ENCODE measurements at places on chromosomes 5 and 9. TPM values are rescaled to one million over a fixed set of nuclear protein-coding genes. Genes with fewer than 3 reads are reported as not detected.
A peak's percentile ranks its signal among the peaks of the same experiment; 100 is the strongest.

The ZNF169 gene
- 14.4 TPM for total RNA-seq

The SPATA31E1 gene
- not detected for total RNA-seq

The SMIM33 gene
- total RNA-seq: not detected

The CCDC112 gene
- total RNA-seq: 33.6 TPM

The NKD2 gene
- 3.2 TPM for total RNA-seq

GRCh38 chr9:117783828-117784227 is 79.6 kb downstream of the TLR4 start:
- DNase-seq: no peak

DNA sequence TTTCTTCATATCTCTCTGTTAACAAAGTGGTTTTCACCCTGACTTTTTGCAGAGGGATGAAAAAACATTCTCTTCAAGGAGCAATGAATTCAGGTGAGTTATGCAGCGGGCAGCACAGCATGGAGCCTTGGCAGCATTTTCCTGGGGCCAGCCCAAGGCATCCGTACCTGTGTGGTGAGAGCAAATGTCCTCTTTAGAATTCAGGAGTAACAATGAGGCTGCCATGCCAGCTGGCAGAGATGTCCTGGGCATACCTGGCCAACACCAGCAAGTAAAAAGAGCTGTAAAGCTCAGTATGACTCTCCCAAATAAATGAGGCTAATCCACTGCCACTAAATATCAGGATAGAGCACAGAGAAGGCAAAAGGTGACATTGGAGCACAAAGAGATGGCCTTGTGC is 277.6 kb upstream of the TRPC7 start:
- no peak for DNase-seq

- peak; percentile 68 for DNase-seq
Measured at GRCh38 chr5:175464074-175464941, 14.1 kb upstream of the SFXN1 start.

- DNase-seq: no peak
Measured at GRCh38 chr9:34675869-34676268, 13.4 kb upstream of the CCL27 start.

GRCh38 chr5:21919414-21920022 is 933.6 kb downstream of the CDH12 start:
- DNase-seq: peak; percentile 63

- DNase-seq: no peak
Measured at GRCh38 chr5:3325972-3326840, 269.4 kb upstream of the IRX1 start.

DNA sequence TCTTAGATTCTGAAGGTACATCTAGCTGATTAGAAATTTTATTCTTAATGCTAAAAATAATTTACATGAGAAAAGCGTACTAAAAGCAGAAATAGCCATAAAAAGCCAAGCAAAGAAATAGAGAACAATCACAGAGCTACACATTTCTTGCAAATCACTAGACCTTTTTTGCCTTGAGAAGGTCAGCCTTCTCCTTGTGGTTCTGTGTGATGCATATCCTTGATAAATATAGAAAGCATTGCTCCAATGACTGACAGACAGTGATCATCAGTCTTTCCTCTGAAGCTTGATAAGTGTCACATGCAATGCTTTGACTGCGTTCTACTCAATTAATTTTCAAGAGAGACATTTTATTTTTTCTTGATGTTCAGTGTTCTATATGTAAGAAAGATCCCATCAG is 226.9 kb downstream of the CEMIP2 start:
- DNase-seq: no peak

- no peak for DNase-seq
Measured at GRCh38 chr5:18749763-18750162, 1115.5 kb downstream of the TAF11L14 start.
